ENCODE measurements at places on chromosomes 6 and 20. TPM values are rescaled to one million over a fixed set of nuclear protein-coding genes. Genes with fewer than 3 reads are reported as not detected.

DNA sequence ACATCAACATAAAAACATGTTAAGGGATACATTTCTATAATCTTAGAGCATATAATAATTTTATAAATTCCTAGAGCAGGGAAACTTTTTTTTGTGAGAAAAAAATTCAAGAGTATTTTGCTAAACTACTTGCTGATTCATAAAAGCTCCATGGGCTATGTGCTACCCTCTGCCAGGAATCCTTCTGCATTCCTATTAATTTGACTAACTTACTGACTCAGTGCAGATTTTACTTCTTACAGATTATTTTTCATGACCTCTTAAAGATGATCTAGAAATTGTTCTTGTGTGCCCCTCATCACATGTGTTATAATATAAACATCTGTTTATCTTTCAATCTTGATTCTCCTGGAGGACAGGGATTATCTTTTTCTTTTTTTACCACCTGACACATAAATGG lies 5.7 kb downstream of the VTA1 start:
- DNase-seq = no peak

ADTRP gene
- 0.69 TPM for total RNA-seq

GRCh38 chr6:37535759-37536490 lies 36.2 kb upstream of the CCDC167 start:
- DNase-seq = no peak

MRS2 gene
- 35.1 TPM for total RNA-seq

FRK gene
- total RNA-seq = 24.3 TPM

DDX43 gene
- total RNA-seq = 1.6 TPM
